Kidney (tissue), 22 donors: ENCODE measurements at places on chromosomes 3 and 15. TPM values are rescaled to one million over a fixed set of nuclear protein-coding genes. Genes with fewer than 3 reads are reported as not detected.
A peak's percentile ranks its signal among the peaks of the same experiment; 100 is the strongest.

The PLAAT1 gene
- total RNA-seq = 0.72 TPM

GRCh38 chr3:180926526-180926925, 14.1 kb downstream of the FXR1 start:
- DNase-seq = no peak

DNA sequence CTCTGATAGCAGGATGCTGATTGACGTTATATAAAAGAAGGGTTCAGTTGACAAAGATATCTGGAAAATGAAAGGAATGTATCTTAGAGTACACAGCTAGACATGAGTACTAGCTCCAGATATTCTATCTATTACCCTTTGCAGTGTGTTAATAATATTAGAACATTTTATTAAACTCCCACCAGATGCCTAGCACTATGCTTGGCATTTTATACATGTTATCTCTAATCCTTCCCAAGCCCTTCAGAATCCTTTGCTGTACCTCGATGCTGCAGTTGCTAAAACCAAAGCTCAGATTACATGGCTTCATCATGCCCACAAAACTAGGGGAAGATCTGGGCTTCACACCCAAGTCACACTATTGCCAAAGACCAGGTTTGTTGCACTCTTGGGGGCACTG, 350.1 kb upstream of the AZI2 start:
- no peak for DNase-seq

The DTX3L gene
- total RNA-seq = 58.0 TPM

- no peak for DNase-seq
These were observed 33.0 kb downstream of the ZIC4 start for GRCh38 chr3:147373301-147373700.

- peak; percentile 73 for DNase-seq
These were observed 750 bp downstream of the PODXL2 start for GRCh38 chr3:127629467-127630403.

DNA sequence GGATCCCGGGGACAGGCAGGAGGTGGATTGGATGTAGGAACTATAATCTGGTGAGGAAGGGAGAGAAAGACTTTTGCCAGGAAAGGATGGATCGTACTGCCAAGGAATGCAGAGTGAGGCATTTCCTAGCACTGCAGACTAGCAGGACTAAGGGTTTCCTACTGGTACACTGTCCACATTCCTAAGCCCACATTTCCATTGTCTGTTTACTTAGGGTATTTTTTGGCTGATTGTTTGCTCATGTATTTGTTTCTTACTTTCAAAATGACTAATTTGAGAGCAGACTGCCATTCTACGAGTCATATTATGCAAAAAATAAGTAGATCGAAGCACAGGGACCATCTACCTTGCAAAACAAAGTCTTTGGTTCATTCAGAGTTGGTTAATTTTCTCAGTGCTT, 1029.5 kb upstream of the NR2F2 start:
- no peak for DNase-seq

The FBXL2 gene
- 18.3 TPM for total RNA-seq

The IL5RA gene
- 1.1 TPM for total RNA-seq

DNA sequence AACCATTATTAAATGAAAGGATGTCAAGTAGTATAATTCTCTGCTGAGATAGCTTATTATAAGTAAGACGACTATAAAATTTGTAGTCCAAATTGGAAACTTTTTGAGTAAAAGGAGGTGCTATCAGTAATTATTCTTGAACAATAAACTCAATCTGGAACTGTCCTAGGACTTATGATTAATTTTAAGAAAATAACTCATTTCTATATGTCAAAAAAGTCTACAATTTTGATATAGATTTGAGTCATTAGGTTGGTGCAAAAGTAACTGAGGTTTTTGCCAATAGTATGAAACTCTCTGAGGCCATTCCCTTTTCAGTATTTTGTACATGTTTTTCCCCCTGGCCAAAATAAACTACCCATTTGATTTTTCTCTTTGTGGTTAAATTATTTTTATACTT, 41.0 kb downstream of the LEKR1 start:
- no peak for DNase-seq

- DNase-seq = no peak
These were observed 102.0 kb downstream of the OTOL1 start for GRCh38 chr3:161598639-161599038.

GRCh38 chr3:34183114-34183513, 384.7 kb downstream of the PDCD6IP start:
- DNase-seq = no peak

DNA sequence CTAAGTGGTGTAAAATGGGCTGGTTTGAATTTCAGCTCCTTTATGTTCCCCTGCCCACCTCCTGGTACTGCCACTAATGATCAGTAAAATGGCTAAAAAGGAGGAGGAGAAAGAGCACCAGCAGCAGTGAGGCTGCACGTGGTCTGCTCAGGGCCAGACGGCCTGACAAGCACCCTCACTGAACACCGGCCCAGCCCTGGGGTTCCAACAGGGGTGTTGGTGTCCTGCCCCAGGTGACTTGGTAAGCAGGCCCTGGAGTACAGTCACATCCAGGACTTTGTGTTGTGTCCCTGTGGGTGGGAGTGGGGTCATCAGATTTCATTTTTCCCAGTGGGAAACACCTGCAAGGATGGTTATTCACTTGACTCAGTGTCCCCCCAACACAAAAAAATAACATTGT, 5.4 kb downstream of the BAHD1 start:
- no peak for DNase-seq

- DNase-seq = no peak
These were observed 18.2 kb downstream of the SSR3 start for GRCh38 chr3:156536524-156537316.

GRCh38 chr3:18593231-18593630, 168.1 kb upstream of the SATB1 start:
- no peak for DNase-seq

DNA sequence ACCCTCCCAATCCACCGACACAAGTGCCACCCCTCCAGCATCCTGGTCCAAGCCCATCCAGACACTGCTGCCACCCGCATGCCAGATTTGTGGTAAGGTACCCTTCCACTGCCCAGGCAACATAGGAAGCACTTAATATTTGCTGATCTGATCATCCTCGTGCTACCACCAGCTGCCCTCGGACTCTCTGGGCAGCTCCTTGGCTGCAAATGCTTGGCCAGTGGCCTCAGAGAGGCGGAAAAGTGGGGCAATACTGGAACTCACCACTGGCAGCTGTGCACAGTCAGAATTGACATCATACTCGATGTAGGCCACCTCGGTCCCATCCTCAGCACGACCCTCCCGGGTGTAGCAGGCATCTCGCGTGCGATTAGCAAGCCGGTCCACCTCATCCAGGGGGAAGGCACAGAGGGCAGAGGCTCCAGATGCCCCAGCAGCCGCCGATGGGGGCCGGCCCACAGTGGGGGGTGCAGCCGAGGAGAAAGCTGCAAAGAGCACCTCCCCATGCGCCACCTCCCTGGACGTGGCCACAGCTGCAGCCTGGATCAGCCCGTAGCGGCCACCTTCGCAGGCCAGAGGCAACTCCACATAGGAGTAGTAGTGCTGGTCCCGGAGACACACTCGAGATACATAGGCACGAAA, 6.5 kb downstream of the PLXNB1 start:
- no peak for DNase-seq

GRCh38 chr15:83595191-83595590, 58.7 kb upstream of the ADAMTSL3 start:
- no peak for DNase-seq

DNA sequence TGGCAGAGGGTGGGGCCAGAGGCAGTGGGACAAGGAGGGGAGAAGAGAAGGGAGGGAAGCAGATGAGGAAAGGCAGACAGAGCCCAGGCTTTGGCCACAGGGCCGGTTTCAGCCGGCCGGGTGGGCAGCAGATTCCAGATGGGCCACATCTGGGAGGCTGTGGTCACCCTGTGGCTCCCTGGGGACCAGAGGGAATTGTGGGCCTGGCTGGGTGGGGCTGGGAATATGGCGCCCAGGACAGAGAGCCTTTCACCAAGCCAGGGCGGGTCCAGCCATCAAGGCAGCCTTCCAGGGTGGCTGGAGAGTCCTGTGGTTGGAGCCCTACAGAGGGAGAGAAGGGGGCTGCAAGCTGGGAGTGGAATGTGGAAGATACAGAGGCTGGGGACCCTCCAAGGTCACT, 18.9 kb downstream of the PTH1R start:
- peak; percentile 80 for DNase-seq

The ALPK3 gene
- 20.2 TPM for total RNA-seq

DNA sequence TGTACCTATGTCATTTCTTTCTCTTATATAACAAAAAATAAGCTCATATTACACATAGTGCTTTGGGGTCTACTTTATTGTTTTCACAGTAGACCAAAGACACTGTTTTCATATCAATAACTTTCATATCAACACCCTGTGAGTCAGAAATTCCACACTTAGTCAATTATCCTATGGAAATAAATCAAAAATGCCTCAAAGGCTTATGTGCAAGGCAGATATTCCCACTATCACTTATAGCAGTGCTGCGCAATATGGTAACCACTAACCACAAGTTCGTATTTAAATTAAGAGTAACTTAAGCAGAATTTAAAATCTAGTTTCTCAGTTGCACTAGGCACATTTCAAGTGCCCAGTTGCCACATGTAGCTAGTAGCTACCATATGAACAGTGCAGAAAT, 15.9 kb downstream of the SCG3 start:
- DNase-seq = no peak

GRCh38 chr3:12273045-12273695, 15.7 kb upstream of the PPARG start:
- peak; percentile 33 for DNase-seq

- peak; percentile 26 for DNase-seq
These were observed 1.4 kb downstream of the MTMR10 start for GRCh38 chr15:30990036-30990435.

DNA sequence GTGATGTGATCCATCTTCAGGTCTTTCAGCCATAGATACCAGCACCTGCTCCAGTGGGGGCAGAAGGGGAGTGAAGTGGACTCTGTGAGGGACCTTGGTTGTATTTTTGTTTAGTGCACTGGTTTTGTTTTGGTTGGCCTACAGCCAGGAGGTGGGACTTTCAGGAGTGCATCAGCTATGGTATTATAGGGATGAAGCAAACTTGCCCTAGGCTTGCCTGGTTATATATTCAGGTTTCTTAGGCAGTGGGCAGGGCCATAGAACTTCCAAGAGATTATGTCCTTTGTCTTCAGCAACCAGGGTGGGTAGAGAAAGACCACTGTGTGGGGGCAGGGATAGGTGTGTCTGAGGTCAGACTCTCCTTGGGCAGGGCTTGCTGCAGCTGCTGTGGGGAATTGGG, 337.3 kb upstream of the SGO1 start:
- DNase-seq = no peak

DNA sequence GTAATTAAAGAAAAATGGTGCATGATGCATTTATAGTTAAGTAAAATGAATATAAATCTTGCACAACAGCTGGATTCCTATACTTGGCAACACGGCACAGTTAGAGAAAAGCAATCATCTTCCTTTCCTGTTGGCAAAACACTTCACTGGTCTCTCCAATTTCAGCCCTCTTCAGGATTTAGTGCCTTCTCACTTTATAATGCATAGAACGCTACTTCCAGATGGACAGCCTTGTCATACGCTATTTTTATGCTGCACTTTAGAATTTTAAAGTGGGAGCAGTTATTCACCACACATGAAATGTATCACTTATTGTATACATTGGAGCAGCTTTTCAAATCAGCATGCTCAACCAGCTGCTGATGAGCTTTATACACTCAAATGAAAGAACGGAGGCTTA, 194.4 kb upstream of the GBE1 start:
- DNase-seq = no peak

DNA sequence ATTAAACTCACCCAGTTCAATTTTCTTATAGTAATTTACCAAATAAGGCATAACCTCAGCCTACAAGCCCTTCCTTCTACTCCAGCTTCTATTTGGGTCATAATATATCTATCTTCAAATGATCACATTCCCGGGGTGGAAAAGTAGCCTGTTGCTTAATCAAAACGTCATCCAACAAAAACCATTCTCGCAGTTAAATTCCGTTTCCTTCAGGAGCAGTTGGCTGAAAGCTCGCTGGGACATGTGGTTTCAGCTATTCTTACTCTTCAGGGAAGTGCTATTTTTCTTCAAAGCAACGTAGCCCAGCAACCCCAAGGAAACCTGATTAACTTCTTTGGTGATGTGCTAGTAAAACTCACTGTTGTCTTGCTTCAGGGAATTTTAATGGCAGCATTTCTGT, 59.6 kb downstream of the MAGI1 start:
- no peak for DNase-seq

- DNase-seq = no peak
These were observed 264.8 kb downstream of the CLSTN2 start for GRCh38 chr3:140199743-140200142.

DNA sequence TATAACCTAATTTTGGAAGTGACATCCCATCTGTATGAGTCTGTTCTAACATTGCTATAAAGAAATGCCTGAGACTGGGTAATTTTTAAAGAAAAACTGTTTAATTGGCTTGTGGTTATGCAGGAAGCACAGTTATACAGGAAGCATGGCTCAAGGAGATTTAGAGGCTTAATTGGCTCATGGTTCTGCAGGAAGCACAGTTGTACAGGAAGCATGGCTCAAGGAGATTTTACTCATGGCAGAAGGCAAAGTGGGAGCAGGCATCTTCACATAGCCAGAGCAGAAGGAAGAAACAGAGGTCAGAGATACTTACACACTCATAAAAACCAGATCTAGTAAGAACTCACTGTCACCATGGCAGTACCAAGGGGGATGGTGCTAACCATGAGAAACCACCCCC, 193.1 kb upstream of the ADAMTS9 start:
- DNase-seq = no peak

- no peak for DNase-seq
These were observed 14.6 kb downstream of the C2CD4B start for GRCh38 chr15:62150445-62150844.

- DNase-seq = peak; percentile 10
These were observed 192.5 kb downstream of the SHOX2 start for GRCh38 chr3:157913741-157914150.

- DNase-seq = no peak
These were observed 150.6 kb upstream of the TGFBR2 start for GRCh38 chr3:30455840-30456239.

The SCG3 gene
- total RNA-seq = 0.13 TPM

The CPA3 gene
- 47.9 TPM for total RNA-seq

The ISL2 gene
- 0.44 TPM for total RNA-seq

The GRM2 gene
- total RNA-seq = 0.57 TPM
